K562 (cell line): ENCODE measurements at places on chromosomes 2 and 18. TPM values are rescaled to one million over a fixed set of nuclear protein-coding genes. Genes with fewer than 3 reads are reported as not detected.

Gene SPEG
- polyA plus RNA-seq, result 6.5 and 7.9 TPM in 2 replicates

Gene EHD3
- polyA plus RNA-seq, result 0.03 TPM in 1 of 2 replicates, not detected in the other

Gene PSMA8
- polyA plus RNA-seq, result not detected in 2 replicates

Gene DYSF
- 0.23 and 0.26 TPM in 2 replicates for polyA plus RNA-seq

Gene DSG1
- 0.07 and 0.16 TPM in 2 replicates for polyA plus RNA-seq

Gene DSG4
- polyA plus RNA-seq, result not detected in 2 replicates

Gene CXXC1
- polyA plus RNA-seq, result 59.1 and 84.5 TPM in 2 replicates

Gene MAP3K19
- 0.29 TPM in 1 of 2 replicates, not detected in the other for polyA plus RNA-seq

GRCh38 chr2:3236300-3237045 lies 141.1 kb downstream of the EIPR1 start:
- peaks cover 6% of the 10 kb centered on the region; the same call in 1 of the 3 replicates for H3K36me3 ChIP-seq
- no peaks in the 10 kb centered on the region for H3K27me3 ChIP-seq
- H3K4me1 ChIP-seq, result no peaks in the 10 kb centered on the region
- H3K4me3 ChIP-seq, result no peak overlapping the region
- no peak for DNase-seq
- no peak overlapping the region for H3K27ac ChIP-seq

- H3K27me3 ChIP-seq, result no peaks in the 10 kb centered on the region
- no peaks in the 10 kb centered on the region for H3K4me1 ChIP-seq
- H3K27ac ChIP-seq, result no peak overlapping the region
- H3K36me3 ChIP-seq, result no peaks in the 10 kb centered on the region
Measured at GRCh38 chr18:25137197-25137472, 214.8 kb downstream of the ZNF521 start.

DNA sequence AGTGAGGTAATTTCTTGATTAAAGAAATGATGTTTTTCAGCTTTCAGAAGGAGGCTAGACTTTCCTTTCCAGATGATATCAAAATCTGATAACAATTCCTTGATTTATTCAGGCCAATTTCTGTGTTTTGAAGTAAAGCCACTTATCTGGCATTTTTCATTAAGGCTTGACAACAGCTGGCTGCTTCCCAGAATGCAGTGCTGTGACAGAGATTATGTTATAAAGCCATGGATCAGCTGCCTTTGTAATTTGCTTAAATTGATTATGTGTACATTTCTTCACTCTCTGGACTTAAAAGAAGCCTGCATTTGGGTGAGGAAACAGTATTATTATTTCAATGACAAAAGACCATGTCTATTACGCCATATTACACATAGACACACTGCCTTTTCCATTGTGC lies 136.0 kb downstream of the PLCL1 start:
- no peak overlapping the region for H3K27ac ChIP-seq
- H3K36me3 ChIP-seq, result no peaks in the 10 kb centered on the region
- peaks cover 7% of the 10 kb centered on the region; the same call in 1 of the 2 replicates for H3K4me1 ChIP-seq

DNA sequence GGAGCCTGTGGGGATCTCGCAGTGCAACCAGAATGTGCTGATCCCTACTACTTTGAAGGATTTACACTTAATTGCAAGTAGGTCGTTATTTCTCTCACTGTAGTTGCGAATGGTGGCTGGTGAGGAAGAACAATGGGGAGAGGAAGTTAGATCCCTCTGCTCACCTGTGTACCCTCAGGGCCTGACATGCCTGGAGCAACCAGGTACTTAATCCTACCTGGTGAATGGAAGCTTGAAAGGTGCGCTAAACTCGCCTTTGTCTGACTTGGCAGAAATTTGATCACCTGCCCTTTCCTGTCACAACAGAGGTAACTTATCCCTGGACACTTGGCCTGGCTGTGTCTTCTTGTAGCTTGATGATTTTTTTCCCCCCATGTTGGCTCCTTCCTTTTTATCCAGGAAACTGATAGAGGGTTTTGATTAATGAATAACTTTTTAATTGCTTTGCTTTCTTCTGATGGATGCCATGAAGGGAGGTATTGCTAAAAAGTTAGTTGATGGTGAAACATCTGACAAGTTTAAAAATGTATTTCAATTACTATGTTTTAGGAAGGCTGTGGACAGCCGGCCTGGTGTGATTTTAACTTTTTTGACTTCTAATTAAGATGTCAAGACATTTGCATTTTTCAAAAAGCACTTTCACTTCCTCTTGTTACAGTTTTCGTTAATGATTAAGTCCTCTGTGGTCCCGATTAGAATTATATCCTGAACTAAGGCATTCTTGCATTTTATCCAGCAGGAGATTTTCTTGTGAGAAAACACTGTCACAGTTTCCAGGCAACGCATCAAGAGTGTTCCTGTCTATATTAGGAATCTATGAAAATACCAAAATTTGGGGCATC lies 9.2 kb downstream of the SGPP2 start:
- H3K4me3 ChIP-seq, result no peak overlapping the region
- no peak overlapping the region for H3K27ac ChIP-seq
- no peaks in the 10 kb centered on the region for H3K27me3 ChIP-seq
- H3K4me1 ChIP-seq, result no peaks in the 10 kb centered on the region
- no peak for DNase-seq

DNA sequence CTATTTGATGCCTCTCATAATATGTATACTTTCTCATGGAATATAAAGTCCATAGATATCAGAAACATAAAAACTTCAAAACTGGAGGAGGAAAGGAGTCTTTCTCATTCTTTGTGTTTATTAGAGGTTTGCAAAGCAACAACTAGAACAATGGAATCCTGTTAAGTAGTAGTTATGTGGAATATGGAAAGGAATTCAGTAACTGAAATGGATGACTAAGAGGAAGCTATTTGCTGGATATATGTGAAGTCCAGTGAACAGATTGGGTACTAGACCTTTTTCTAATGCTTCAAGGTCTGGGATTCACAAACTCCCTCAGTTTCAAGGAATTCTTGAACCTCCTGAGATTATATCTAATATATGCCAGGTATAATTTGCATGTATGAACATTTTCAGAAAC lies 353.6 kb upstream of the FANCL start:
- H3K36me3 ChIP-seq, result no peaks in the 10 kb centered on the region
- no peak overlapping the region for H3K27ac ChIP-seq
- DNase-seq, result no peak

DNA sequence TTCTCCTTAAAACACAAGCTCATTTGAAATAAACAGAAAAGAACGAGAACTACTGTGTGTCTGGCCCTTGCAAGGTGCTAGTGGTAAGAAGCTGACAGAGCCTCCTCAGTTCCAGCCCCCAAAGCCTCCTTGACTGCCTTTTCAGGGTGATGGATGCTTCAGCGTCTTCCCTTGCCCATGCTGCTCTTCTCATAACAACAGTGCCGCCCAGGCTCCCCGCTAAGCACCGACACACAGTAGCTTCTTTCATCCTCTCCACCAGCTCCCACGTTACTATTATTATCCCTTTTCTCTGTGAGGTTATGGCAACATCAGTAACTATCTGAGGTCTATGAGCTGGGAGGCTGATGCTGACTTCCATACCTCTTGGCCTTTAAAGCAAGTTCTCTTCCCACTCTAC lies 418.6 kb downstream of the TSN start:
- no peaks in the 10 kb centered on the region for H3K36me3 ChIP-seq
- no peaks in the 10 kb centered on the region for H3K4me1 ChIP-seq
- no peak overlapping the region for H3K4me3 ChIP-seq

DNA sequence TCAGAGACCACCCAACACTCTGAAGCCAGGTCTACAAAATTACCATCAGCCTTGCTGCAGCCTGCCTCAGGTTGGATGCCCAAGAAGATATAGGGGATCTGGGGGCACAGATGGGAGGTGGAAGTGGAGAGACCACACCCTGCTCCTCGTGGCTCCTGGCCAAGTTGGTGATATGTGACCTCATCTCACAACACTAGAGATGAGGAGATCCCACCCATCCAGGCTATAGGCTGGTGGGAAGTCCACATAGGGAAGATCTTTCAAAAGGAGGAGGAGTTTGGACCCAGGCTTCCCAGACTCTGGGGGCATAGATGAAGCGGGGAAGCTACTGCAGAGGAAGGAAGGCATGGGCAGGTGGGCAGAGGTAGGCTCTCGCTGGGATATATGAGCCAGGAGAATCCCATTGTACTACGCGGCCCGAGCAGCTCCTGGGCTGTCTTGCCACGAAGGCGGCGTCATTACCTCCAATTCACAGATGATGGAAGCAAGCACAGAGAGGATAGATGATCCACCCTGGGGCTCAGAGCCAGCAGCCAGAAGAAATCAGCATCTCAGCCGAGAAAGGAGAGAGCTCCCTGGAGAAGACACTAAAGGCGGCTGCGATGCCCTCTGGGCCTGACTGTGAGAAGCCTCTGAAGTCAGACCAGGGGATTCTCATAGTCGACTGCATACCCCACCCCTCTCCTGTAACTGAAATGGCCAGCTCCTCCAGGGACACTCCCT lies 96.0 kb downstream of the RHOB start:
- H3K4me1 ChIP-seq, result peaks cover 15% of the 10 kb centered on the region
- no peaks in the 10 kb centered on the region for H3K36me3 ChIP-seq
- DNase-seq, result no peak

- no peaks in the 10 kb centered on the region for H3K4me1 ChIP-seq
- no peaks in the 10 kb centered on the region for H3K36me3 ChIP-seq
- no peak for DNase-seq
- H3K4me3 ChIP-seq, result no peak overlapping the region
- H3K27ac ChIP-seq, result no peak overlapping the region
Measured at GRCh38 chr18:46329736-46330246, 225.6 kb downstream of the HAUS1 start.

DNA sequence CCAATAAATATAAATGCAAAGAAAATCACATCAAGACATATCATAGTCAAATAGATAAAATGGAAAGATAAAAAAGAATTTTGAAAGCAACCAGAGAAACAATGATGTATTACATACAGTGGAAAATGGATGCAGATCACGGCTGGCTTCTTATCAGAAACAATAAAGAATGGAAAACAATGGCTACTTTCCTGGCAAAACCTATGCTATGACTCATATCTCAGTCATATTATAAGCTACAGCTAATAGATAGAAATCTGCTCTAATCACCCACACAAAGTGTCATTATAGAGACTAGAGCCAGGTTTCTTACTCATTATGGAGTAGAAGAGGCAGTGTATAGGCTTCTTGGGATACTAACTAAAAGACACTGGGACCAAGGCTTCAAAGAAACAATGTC lies 93.5 kb upstream of the TACR1 start:
- no peaks in the 10 kb centered on the region for H3K4me1 ChIP-seq
- H3K36me3 ChIP-seq, result no peaks in the 10 kb centered on the region
- H3K4me3 ChIP-seq, result no peak overlapping the region
- no peaks in the 10 kb centered on the region for H3K27me3 ChIP-seq
- no peak overlapping the region for H3K27ac ChIP-seq

DNA sequence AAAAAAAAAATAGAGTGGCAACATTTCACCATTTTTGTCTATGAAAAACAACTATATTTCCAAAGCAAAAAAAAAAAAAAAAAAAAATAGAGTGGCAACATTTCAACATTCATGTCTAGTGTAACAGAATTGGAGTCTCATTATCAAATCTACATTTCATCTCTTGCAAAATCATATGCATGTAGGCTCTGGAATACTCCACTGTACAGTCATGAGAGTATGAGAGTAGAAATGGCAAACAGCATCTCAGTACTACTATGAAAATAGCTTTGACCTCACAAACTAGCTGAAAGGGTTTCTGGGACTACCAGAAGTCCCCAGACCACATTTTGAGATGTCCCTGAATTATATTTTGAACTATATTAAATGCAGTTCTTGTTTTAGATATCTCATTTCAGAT lies 82.8 kb downstream of the SMAD2 start:
- no peaks in the 10 kb centered on the region for H3K4me1 ChIP-seq
- DNase-seq, result no peak
- H3K36me3 ChIP-seq, result peaks cover 35% of the 10 kb centered on the region; the same call in 2 of the 3 replicates
- no peak overlapping the region for H3K4me3 ChIP-seq

DNA sequence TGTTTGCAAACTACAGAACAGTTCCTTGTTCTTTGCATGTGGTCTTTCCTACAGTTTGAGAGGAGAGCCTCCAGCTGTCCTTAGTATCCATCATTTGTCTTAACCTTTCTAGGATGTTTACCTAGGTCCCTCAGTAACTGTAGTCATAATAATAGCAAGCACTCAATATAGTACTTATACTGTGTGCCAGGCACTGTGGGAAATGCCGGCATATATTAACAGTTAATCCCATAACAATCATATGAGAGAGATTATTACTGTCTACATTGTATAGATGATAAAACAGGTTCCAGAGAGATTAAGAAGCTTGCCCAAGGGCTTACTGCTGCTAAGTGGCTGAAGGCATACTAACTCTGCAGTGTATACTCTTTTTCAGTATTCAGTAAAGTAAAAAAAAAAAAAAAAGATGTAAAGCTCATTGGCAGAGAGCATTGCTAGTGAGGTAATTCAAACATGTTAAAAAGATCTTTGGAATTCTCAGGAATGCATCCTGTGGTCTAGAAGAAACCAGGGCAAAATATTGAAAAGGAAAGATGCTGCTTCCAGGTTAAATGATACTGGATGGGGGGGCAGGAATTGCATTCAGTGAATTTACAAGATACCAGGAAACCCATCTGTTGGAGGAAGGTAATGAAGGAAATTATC lies 72.3 kb downstream of the SPTBN1 start:
- no peak overlapping the region for H3K27ac ChIP-seq
- no peak overlapping the region for H3K4me3 ChIP-seq
- peaks cover 6% of the 10 kb centered on the region; the same call in 1 of the 3 replicates for H3K4me1 ChIP-seq
- no peaks in the 10 kb centered on the region for H3K36me3 ChIP-seq
- no peak for DNase-seq

- no peak overlapping the region for H3K27ac ChIP-seq
- no peaks in the 10 kb centered on the region for H3K27me3 ChIP-seq
- no peaks in the 10 kb centered on the region for H3K36me3 ChIP-seq
- no peak for DNase-seq
- H3K4me1 ChIP-seq, result no peaks in the 10 kb centered on the region
Measured at GRCh38 chr2:205510345-205510744, 172.0 kb upstream of the NRP2 start.

- peak; percentile 2 for DNase-seq
- no peak overlapping the region for H3K4me3 ChIP-seq
- H3K4me1 ChIP-seq, result no peaks in the 10 kb centered on the region
- H3K27ac ChIP-seq, result no peak overlapping the region
Measured at GRCh38 chr2:96984300-96984699, 2.1 kb downstream of the FAM178B start.

GRCh38 chr2:12277241-12278034 lies 439.3 kb upstream of the TRIB2 start:
- H3K4me3 ChIP-seq, result peak overlapping the region; percentile 39
- H3K4me1 ChIP-seq, result no peaks in the 10 kb centered on the region
- DNase-seq, result peak; percentile 81
- no peaks in the 10 kb centered on the region for H3K36me3 ChIP-seq

GRCh38 chr2:32182667-32183066 lies 17.0 kb downstream of the SLC30A6 start:
- peaks cover 60% of the 10 kb centered on the region for H3K36me3 ChIP-seq

- peak; percentile 28 for DNase-seq
- H3K4me3 ChIP-seq, result peak overlapping the region; percentile 21; the same call in 1 of the 2 replicates
- H3K4me1 ChIP-seq, result peaks cover 19% of the 10 kb centered on the region
- H3K27me3 ChIP-seq, result peaks cover 32% of the 10 kb centered on the region
Measured at GRCh38 chr2:136117391-136117841, 533 bp downstream of the CXCR4 start.
